HT-29 (cell line): ENCODE measurements at places on chromosomes 3 and 15. TPM values are rescaled to one million over a fixed set of nuclear protein-coding genes. Genes with fewer than 3 reads are reported as not detected.
A peak's percentile ranks its signal among the peaks of the same experiment; 100 is the strongest.

Gene PLIN1
- total RNA-seq, result 0.03 and 0.51 TPM in 2 replicates

DNA sequence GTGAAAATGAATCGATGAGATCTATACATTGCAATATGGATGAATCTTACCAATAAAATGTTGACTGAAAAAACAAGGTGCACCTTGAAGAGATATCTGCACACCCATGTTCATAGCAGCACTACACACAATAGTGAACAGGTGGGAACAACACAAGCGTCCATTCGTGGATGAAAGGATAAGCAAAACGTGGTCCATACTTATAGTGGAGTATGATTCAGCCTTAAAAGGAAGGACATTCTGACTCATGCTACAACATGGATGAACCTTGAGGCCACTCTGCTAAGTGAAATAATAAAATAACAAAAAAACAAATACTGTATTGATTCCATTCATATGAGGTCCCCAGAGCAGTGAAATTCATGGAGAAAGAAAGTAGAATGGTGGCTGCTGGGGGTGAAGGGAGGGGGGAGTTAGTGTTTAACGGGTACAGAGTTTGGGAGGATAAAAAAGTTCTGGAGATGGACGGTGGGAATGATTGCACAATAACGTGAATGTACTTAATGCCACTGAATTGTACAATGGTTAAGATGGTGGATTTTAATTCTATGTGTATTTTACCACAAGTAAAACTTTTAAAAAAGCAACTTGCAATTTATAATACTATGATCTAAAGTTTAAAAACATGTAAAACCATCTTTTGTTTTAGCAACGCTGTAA is 35.6 kb downstream of the IQSEC1 start:
- DNase-seq, result no peak

Gene GOLGA6L9
- total RNA-seq, result 2.5 and 2.9 TPM in 2 replicates

Gene IL5RA
- total RNA-seq, result not detected in 2 replicates

- no peak for DNase-seq
Observed at GRCh38 chr3:51338632-51339031, 46.5 kb upstream of the MANF start.

- no peak for DNase-seq
Observed at GRCh38 chr3:139173372-139174108, 128.8 kb upstream of the PRR23C start.

DNA sequence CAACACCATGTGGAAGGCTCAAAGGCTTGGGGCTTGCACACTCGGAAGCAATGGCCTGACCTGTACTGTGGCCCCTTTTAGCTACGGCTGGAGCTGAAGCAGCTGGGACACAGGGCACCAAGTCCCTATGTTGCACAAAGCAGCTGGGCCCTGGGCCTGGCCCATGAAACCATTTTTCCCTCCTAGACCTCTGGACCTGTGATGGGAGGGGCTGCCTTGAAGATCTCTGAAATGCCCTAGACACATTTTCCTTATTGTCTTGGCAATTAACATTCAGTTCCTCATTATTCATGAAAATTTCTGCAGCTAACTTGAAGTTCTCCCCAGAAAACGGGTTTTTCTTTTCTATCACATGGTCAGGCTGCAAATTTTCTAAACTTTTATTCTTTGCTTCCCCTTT is 85.6 kb upstream of the ALDH1A3 start:
- DNase-seq, result no peak

Gene GOLGA6A
- not detected in 2 replicates for total RNA-seq

Gene C2CD4B
- 0.25 TPM in 1 of 2 replicates, not detected in the other for total RNA-seq

DNA sequence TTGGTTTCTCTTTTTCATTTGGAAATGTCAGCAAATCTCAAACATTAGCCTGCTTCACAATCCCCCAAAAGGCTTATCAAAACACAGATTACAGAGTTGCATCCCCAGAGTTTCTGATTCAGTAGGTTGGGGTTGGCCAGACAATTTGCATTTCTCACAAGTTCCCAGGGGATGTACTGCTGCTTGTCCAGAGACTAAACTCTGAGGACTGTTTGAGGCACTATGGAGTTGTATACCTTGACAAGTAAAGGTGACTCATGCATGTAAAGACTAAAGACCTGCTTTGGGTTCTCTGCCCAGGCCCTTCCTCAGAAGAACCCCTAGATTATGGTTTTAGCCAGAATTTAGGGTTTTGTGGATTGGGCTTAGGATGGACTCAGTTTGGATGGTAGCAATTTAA is 151.1 kb upstream of the ARHGEF26 start:
- DNase-seq, result no peak

Gene CPB1
- not detected in 2 replicates for total RNA-seq

GRCh38 chr3:41681479-41681878 is 280.4 kb downstream of the ULK4 start:
- DNase-seq, result no peak

DNA sequence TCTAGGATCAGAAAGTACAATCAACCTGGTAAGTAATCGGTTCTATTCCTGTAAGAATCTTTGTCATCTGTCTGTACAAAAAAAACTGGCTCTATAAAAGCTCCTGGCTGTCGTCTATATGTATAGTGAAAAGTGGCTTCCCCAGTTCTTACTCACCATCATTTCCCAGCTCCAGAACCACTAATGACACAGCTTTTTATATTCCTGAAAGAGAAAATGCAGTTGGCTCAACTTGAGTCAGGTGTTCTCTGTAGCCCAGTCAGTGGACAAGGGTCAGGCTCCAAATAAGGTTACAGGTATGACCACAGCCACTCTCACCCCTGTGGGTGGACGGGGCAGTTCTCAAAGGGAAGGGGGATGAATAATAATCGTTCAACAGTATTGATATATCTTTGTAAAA is 85.1 kb downstream of the AP4E1 start:
- no peak for DNase-seq

DNA sequence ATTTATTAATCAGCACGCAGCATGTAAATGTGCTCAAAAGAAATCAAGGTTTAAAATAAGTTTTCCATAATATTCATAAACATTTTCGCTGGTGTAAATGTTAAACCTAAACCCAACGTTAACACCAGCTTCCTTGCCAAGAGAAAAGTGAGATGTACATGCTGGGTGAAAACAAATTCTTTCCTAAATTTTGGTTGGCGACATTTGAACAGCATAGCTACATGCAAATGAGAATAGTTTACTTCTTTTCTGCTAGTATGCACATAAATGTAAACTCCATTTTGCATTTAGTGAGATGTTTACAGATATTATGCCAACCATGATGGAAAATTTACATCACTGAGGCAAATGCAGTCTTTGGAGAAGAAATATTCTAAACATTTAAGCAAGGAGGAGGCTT is 182.2 kb downstream of the GAP43 start:
- DNase-seq, result no peak

Gene RHOV
- 30.4 and 33.5 TPM in 2 replicates for total RNA-seq

DNA sequence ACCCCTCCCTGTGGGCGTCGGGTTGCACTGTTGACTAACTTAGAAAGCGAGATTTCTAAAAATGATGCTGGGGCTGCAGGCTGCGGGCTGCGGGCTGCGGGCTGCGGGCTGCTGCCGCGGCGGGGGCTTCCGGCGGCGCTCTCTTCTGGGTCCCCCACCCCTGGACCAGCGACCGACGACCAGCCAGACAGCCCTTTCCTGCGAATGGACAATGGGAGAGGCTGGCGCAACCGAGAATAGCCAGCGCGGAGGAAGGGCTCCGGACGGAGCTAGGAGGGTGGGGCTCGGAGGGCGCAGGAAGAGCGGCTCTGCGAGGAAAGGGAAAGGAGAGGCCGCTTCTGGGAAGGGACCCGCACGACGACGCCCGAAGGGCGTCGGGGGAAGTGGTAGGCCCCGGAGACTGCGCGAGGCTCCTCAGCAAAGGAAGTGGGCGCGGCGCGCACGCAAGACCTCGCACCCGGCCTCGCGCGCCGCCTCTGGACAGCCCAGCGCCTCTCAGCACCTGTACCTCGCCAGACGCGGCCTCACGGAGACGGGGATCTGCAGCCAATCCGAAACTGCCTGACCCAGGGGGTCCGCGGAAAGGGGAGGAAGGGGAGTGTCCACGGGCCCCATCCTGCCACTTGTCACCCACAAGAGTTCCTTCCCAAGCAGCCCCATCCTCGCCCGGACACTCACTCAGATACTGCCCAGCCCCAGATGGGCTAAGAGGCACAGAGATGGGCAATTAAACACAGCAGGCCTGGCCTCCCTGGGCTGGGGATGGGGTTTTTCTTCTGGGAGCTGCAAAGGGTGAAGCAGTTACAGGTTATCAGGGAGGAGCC is 70.7 kb downstream of the SLC12A8 start:
- no peak for DNase-seq

- DNase-seq, result no peak
Observed at GRCh38 chr3:141393735-141394076, 25.4 kb downstream of the ZBTB38 start.

DNA sequence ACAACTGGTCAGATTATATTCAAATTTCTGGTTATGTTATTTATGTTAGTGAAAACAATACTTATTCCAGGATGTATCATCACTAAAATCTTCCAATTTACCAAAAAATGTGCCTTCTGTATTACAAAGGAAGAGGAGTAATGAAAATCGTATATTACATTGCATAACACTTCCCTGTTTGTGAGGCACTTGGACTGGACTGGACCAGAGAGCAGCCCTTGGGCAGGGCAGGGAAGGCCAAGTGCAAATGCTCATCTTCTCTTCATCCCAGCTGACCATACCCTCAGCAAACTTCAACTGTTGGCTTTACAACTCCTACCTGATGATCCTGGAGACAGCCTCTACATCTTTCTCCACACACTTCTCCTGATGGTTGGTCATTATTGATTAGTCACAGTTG is 285.7 kb upstream of the MME start:
- DNase-seq, result no peak

Gene OR5K2
- total RNA-seq, result not detected in 2 replicates

Gene EFHB
- not detected in 2 replicates for total RNA-seq

DNA sequence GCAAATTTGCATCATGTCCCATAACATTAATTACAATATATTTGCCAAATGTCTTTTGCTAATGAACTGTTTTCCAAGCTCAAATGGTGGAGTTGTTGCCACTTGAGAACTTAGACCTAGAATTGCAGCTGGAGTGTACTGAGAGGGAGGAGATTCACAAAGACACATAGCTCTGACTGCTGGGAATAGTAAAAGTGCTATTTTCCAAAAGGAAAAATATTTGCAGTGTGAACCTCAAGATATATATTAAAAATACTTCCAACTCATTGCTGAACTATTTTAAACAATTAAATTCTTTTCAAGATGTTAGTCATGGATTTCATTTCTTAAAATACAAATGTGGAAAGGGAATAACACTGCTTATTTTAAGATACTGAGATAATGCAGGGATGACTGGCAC is 666.8 kb upstream of the ARPP21 start:
- DNase-seq, result no peak

- no peak for DNase-seq
Observed at GRCh38 chr3:184110316-184110725, 13.5 kb downstream of the HTR3E start.

GRCh38 chr15:68602459-68603215 is 23.8 kb downstream of the CORO2B start:
- no peak for DNase-seq

DNA sequence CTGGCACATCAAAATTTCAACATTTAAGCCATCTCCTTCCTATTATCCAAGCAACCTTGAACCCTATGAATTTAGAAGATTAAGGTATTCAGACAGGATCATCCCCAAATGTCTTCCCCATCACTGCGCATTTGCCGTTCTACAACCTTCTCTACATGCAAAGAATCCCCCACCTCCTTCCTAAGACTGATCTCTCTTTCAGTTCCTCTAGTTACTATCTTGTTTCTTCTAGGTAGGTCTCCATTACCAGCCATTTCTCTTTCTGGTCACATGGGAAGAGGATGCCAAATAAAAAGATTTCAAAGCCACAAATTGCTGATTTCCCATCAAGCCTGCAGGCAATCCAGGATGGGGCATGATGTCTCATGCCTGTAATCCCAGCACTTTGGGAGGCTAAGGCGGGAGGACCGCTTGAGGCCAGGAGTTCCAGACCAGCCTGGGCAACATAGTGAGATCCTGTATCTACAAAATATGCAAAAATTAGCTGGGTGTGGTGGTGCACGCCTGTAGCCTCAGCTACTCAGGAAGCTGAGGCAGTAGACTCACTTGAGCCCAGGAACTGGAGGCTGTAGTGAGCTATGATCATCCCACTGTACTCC is 29.7 kb upstream of the MTMR10 start:
- no peak for DNase-seq

DNA sequence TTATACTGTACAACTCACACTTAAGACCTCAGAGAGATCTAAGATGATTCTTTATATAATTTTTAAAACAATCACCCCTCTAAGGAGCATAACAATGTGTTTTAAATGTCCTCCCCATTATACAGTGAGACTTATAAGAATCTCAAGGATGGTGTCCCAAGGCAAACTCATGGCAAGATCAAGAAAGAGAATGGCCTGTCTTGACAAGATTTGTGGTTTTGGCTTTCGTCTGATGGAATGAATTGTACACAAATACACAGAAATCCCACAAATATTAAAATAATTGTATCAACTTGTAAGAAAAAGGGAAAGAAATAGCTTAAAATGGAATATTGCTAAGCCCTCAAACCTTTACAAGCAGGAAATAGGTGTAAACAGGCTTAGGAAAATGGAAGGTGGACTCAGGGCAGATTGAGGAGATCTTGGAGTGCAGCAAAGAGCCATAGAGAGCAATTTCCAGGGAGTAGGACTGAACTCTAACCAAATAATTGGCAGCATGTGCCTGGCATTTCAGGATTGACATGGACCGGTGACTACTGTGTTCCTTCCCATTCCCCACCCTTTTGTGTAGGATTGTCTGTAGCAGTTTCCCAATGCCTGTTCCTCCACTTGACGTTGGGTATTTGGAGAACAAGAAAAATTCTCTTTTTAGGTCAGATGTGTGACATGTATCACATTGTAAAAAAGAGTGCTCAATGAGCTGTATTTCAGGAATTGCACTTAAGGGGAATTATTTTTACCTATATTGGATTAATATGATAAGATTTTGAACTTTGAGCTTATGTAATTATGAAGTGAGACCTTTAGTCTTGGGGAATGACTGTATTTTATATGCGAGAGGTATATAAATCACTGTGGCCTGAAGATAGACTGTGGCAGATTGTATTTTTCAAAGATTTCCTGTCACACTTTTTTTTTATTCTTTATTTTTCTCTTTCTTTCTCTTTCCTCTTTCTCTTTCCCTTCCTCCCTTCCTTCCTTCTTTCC is 317.8 kb upstream of the SLITRK3 start:
- no peak for DNase-seq

- DNase-seq, result peak; percentile 42
Observed at GRCh38 chr3:49673121-49673714, 933 bp upstream of the APEH start.

DNA sequence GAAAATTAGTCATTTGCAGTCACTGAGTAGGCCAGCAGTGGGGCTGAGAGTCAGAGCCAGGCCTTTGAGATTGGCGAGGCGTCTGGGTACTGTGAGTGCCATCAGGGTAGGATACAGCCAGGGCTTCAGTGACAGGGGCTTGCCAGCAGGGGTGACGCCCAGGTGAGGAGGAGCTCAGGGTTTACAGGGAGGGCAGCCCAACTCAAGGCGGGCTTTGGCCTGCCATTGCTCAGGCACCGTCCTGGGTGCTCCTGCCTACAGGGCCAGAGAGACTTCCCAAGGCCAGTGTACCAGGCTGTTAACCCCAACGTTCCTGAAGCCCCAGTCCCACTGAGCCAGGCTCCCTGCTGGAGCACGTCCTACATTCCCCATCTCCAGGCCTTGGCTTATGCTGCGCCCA is 152.0 kb downstream of the FBLN2 start:
- DNase-seq, result no peak

GRCh38 chr3:169591159-169591951 is 72.2 kb downstream of the MECOM start:
- DNase-seq, result no peak

Gene HTR3E
- total RNA-seq, result not detected in 2 replicates

Gene ARL13B
- 11.7 and 13.1 TPM in 2 replicates for total RNA-seq

Gene PPARG
- 60.2 and 64.8 TPM in 2 replicates for total RNA-seq

- no peak for DNase-seq
Observed at GRCh38 chr3:12560505-12561190, 3.8 kb downstream of the MKRN2 start.

- no peak for DNase-seq
Observed at GRCh38 chr15:56653787-56654186, 79.5 kb downstream of the ZNF280D start.
